ENCODE measurements at places on chromosomes 2 and 18. TPM values are rescaled to one million over a fixed set of nuclear protein-coding genes. Genes with fewer than 3 reads are reported as not detected.

Gene PAIP2B
- 3.5 TPM for polyA plus RNA-seq

Gene CD226
- 0.11 TPM for polyA plus RNA-seq

Gene PMS1
- polyA plus RNA-seq = 16.3 TPM

Gene CFC1B
- not detected for polyA plus RNA-seq

Gene GLB1L
- 0.98 TPM for polyA plus RNA-seq

Gene POTEC
- polyA plus RNA-seq = not detected

Gene AQP12B
- polyA plus RNA-seq = not detected

Gene EPAS1
- not detected for polyA plus RNA-seq

Gene MYOM1
- 1.5 TPM for polyA plus RNA-seq

Gene TRIM43B
- not detected for polyA plus RNA-seq

Gene LIPT1
- 20.8 TPM for polyA plus RNA-seq

Gene PREPL
- polyA plus RNA-seq = 14.9 TPM

Gene DCC
- not detected for polyA plus RNA-seq

Gene ALPP
- 0.40 TPM for polyA plus RNA-seq

Gene NEU2
- polyA plus RNA-seq = not detected

Gene GAL3ST2
- polyA plus RNA-seq = not detected

Gene LHCGR
- not detected for polyA plus RNA-seq

Gene CYP27C1
- polyA plus RNA-seq = not detected

Gene IL18R1
- 0.32 TPM for polyA plus RNA-seq

Gene GPR75
- not detected for polyA plus RNA-seq

Gene FOXD4L1
- polyA plus RNA-seq = not detected

Gene TEKT4
- polyA plus RNA-seq = not detected

Gene RAB6D
- polyA plus RNA-seq = not detected

Gene STAT4
- 1.4 TPM for polyA plus RNA-seq

Gene INO80D
- polyA plus RNA-seq = 21.4 TPM

Gene POMC
- polyA plus RNA-seq = 14.6 TPM

Gene STK25
- polyA plus RNA-seq = 148 TPM

Gene CFAP65
- not detected for polyA plus RNA-seq

Gene CFAP221
- polyA plus RNA-seq = not detected

Gene CTAGE1
- polyA plus RNA-seq = not detected

Gene SKOR2
- not detected for polyA plus RNA-seq

Gene CLHC1
- polyA plus RNA-seq = 3.4 TPM

Gene FOXI3
- not detected for polyA plus RNA-seq

Gene DNAH6
- not detected for polyA plus RNA-seq

Gene BCL2
- 29.6 TPM for polyA plus RNA-seq

Gene FAM124B
- not detected for polyA plus RNA-seq

Gene CRYBA2
- not detected for polyA plus RNA-seq

All from naive B cell (primary cell).